ENCODE measurements at places on chromosomes 12 and 14.
A peak's percentile ranks its signal among the peaks of the same experiment; 100 is the strongest.

- DNase-seq, result peak; percentile 41
These were observed 11.4 kb downstream of the TMEM121 start for GRCh38 chr14:105537580-105538474.

DNA sequence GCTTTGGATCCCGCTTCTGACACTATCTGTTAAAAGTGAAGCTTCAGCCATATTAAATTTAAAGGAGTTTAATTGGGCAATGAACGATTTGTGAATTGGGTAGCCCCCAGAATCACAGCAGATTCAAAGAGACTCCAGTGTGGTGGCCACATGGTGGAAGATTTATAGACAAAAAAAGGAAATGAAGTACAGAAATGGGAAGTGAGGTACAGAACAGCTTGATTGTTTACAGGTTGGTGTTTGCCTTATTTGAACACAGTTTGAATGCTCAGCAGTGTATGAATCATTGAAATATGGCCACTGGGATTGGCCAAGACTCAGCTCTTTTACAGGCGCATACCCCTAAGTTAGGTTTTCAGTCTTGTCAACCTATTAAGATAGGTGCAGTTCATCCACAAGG lies 21.9 kb downstream of the CCDC91 start:
- DNase-seq, result no peak

DNA sequence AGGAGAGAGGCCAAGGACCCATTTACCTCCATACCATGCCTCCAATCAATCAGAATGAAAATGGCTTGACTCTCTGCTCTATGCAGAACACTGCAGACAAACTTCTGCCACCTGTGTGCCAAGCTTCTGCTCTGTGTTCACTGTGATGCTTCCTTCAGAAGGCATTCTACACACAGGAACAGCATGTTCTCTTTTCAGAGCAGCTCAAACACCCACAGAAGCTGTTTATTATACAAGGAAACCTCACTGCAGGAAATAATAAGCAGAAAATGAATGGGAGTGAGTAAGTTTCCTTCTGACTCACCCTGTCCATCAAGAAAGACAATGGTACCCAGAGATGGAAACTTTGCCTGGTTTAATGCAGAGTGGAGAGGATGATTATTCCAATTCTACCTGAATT lies 2.4 kb upstream of the ESR2 start:
- no peak for DNase-seq

DNA sequence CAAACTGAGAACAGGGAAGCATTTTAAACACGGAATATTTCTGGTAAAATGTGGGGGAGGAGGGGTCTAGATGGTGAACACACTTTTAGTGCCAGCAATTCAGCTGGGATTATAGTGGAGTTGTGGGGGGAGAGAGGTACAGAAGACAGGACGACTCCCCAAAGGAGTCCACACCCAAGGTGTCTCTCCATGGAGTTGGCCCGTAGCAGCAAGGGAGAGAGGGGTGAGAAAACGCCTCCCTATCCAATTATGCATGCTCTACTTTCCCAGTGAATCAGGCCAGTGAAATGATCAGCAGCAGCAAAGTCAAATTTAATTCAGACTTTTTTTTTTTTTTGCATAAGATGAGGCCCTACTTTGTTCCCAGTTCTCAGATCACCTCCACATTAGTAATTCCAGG lies 38.6 kb downstream of the BTG1 start:
- no peak for DNase-seq

- DNase-seq, result no peak
These were observed 380.1 kb downstream of the NOVA1 start for GRCh38 chr14:26217778-26218177.

- no peak for DNase-seq
These were observed 99.1 kb upstream of the PPP4R3A start for GRCh38 chr14:91609161-91609560.

DNA sequence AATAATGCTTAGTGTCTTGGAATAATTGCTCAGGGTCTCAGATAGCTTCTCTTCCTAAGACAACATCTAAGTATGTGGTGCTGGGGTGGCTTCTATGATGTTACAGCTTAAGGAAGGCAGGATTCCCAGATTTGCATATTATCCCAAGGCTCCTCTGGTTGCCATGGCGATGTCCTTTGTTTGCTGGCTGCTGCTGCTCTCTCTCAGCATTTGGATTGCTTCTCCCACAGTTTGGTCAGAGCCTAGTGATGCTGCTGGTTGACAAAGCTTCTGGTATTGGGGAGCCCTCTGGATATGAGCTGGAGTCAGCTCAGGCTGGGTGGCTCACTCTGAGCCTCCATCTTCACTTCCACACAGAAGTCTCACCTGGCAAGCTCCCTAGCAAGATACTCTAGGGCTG lies 56.4 kb upstream of the FBXO33 start:
- no peak for DNase-seq

GRCh38 chr12:93089805-93090569 lies 160.9 kb upstream of the EEA1 start:
- DNase-seq, result no peak

DNA sequence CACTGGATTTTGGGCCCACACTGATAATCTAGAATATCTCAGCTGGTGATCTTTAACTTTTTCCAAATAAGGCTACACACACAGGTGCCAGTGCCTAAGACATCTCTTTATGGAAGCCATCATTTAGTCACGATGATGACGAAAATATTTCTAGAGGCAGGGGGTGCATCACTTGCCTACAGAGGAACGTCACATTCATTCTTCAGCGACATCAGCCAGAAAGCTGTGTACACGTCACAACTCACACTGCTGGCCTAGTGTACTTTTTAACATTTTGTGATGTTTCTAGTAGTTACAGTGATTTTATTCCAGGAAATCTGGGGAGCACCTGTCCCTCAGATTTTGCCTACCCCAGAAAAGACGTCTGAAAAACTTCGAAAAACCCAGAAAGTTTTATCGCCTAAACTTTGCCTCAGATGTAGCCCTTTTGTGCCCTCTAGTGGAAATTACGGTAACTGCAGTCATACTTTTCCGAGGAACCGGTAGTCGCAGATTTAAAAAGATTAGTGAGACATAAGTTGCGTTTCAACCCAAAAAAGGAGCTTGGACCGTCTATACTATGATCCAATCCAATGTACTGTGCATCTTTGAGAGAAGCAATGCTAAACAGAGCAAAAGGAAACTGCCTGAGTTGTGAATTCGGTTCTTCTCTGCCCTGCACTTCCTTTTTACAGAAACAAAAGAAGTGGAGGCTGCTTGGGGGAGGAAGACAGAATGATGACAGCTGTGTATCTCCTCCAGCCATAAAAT lies 64.3 kb upstream of the STON2 start:
- peak; percentile 37 for DNase-seq

- no peak for DNase-seq
These were observed 1.2 kb downstream of the DDIT3 start for GRCh38 chr12:57518920-57519795.

DNA sequence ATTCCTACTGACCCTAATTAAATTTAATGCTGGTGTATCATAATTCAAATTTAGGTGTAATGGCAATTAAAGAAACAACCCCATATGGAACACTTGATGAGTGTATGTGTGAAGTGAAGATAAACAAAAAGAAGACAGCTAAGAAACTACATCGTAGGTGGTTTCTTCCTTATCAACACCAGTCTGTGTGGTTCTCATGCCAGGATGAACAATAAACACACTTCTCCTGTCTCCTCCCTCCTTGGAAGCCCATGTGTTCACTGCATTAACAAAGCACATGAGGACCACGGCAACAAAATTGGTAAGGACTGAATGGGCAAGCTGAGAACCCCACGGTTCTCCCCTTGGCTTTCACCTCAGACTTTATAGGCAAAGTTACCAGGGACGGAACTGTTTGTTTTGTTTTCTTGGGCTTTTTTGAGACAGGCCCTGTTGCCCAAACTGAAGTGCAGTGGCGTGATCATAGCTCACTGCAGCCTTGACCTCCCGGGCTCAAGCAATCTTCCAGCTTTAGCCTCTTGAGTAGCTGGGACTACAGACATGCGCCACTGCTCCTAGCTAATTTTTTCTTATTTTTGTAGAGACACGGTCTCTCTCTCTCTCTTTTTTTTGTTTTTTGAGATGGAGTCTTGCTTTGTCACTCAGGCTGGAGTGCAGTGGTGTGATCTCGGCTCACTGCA lies 71.0 kb downstream of the TRAFD1 start:
- DNase-seq, result no peak

DNA sequence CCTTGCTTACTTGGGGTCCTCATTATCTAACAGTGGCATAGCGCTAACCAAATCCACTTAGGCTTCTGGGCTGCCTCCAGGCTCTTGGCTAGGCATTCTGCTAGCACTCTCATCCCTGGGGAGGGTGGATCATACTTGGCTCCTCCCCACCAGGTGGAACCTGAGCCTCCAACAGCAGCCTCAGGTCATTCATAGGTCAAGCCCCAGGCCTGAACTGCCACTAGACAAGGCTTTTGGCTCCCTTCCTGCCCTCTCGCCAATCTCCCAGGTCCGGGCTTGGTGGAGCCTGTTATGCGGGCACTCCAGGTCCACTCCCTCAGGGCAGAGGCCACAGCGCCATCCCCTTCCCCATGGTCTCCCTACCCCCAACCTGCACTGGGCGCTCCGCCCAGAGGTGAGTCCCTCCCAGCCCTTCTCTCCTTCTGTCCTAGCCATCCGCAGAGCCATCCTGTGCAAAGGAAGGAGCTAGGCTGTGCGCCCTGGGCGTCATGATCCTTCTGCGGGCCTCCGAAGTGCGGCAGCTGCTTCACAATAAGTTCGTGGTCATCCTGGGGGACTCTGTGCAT lies 154.9 kb upstream of the AMIGO2 start:
- DNase-seq, result no peak

GRCh38 chr12:58819985-58820384 lies 100.3 kb downstream of the LRIG3 start:
- DNase-seq, result no peak

GRCh38 chr14:64515053-64515452 lies 10.5 kb downstream of the ZBTB1 start:
- DNase-seq, result no peak

DNA sequence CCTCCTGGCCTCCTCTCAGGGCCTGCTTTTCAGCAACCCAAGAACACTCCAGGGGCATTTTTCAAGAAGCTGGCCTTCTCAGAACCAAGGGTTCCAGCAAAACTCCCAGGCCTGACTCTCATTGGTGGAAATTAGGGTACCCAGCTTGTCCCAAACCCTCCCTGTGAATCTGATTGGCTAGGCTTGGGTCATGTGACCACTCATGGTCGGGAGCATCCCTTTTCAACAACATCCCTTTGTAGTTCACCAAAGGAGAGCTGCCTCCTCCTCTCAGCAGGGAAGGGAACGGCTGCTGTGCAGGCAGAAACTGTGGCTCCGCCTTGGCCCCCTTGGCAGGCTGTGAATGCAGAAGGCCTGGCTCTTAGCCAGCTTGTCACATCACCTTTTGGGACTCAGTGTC lies 94.5 kb downstream of the AACS start:
- DNase-seq, result no peak

DNA sequence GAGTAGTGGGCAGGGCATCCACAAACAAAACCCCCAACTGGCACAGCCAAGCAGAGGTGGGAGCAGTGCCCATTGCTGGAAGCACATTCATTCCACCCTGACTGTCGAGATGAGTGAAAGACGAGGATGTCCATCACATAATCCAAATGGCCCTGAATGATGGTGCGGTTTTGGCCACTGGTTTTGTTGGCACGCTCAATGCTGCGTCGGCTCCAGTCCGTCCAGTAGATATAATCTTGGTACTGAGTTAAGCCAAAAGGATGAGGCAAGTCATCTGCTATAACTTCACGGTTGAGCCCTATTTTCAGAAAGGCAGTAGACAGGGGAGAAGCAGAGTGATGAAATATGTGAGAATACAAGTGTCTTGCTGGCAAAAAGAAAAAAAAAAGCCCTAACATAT lies 88.1 kb downstream of the BCL2L14 start:
- DNase-seq, result no peak

GRCh38 chr12:69007101-69007854 lies 74.3 kb upstream of the CPM start:
- DNase-seq, result no peak

DNA sequence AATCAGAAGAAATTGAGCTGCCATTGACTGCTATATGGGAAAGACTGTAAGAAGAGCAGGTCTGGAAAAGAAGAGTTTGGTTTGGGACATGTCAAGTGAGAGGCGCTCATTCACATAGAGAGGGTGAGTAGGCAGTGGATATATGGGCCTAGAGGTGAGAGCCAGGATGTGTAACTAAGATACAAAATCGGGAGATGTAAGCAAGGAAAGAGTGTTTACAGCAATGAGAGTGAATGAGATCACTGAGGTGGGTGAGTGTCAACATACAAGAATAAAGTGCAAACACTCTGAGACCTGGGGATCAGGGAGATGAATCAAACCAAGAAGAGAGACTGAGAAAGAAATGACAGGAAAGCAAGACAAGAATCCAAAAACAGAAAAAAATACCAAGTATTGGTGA lies 58.0 kb upstream of the RTRAF start:
- DNase-seq, result no peak

DNA sequence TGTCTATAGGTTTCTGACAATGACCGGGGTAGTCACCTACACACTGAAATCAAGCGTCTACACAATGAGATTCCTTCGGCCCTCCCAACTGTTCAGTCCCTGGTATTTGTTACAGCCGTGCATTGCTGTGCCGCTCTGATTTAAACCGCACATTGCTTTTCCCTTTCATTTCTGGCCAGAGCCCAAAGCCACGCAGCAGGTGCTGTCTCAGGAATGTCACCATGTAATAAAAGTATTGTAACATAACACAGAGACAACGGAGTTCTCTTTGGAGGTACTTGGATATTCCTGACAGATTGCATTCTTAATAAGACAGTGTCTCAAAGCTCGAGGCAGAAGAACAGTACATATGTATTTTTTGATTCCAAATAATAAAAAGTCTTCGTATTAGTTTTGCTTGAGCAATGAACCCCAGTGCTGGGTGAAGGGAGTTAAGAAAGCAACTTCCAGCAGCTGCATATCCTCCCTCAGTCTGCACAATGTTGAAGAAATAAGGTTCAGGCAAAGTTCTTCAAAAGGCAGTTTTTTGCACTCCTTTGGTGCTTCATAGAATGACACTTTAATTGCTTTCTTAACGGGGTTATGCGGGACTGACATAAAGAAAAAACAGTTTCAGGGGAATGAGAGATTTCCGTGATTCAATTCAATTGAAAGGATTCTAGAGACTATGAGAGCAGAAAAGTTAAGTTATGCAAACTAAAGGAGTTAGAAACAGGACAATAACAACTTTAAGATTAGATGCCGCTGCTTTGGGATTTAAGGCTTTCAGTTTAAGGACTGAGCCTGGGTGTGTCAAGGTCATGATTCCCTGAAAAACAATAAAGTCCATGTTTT lies 288.7 kb upstream of the FLRT2 start:
- no peak for DNase-seq

DNA sequence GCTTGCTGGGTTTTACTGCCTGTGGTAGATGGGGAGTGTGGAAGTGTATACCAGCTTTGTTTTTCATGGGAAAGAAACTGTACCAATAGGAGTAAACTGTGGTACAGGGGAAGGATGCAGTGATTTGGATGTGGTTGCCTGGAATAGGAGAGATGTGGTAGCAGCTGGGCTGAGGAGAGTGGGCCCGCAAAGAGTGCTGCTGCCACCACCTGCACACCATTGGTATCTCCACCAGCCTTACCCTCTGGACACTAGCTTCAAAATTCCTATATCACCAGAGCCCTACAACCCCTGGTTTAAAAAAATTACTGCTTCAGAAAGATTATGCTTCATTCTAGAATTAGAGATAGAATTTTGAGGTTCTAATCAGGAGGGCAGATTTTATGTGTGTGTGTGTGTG lies 53.6 kb downstream of the AKAP6 start:
- DNase-seq, result no peak

Data from stimulated activated CD8-positive, alpha-beta memory T cell treated with anti-CD3 and anti-CD28 coated beads, Interleukin-15, amount 100 ng/mL, for 1 hour (primary cell).